ENCODE measurements at places on chromosomes 16 and 17. TPM values are rescaled to one million over a fixed set of nuclear protein-coding genes. Genes with fewer than 3 reads are reported as not detected.

DNA sequence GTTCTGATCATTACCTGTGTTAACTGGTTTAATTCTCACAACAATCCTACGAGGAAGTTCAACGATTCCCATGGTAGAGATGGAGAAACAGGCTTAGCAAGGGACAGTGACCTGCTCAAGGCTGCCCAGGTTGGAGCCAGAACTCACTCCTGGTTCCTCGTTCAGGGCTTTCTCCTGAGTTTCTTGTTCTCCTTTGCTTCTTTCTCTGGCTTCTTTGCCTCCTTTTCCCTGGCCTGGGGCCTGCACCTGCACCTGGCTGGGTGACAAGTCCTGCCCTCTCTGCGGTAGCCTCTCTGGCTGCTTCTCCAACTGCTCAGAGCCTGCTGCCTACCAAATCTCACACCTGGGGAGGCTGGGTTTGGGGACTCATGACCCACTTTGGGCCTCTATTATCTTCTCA lies 2.8 kb downstream of the CCL22 start:
- no peak for DNase-seq

DNA sequence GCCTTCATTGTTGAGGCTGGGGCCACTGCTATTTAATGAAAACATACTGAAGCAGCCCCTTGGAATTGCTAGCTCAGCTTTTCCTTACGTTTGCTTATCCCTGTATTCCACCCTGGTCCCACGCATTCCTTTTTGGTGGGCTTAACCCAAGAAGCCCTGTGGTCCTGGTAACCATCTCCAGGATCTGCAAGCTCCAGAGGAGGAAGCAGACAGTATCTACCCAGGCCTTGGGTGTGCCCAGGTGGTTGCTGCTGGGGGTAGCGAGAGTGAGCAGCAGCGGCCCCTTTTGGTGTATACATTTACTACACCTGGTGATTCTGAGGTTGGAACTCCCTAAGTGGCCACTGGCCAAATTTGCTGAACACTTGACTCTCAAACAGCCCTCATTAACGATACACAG lies 97.7 kb downstream of the CBLN1 start:
- peak; percentile 7 for DNase-seq

The ADAD2 gene
- 1.6 TPM for total RNA-seq

DNA sequence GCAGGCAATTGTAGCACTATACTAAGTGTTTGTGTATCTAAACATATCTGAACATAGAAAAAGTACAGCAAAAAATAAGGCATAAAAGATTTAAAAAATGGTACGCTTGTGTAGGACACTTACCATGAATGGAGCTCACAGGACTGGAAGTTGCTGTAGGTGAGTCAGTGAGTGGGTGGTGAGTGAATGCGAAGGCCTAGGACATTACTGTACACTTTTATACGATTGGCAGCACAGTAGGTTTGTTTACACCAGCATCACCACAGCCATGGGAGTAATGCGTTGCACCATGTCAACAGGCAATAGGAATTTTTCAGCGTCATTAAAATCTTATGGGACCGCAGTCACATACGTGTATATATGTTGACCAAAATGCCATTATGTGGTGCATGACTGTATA lies 45.6 kb downstream of the DNAH9 start:
- no peak for DNase-seq

GRCh38 chr16:89565256-89565505 lies 4.7 kb downstream of the RPL13 start:
- DNase-seq: no peak

The CACNG3 gene
- total RNA-seq: not detected

GRCh38 chr17:9087921-9088320 lies 66.6 kb downstream of the NTN1 start:
- no peak for DNase-seq

- no peak for DNase-seq
Measured at GRCh38 chr16:50838165-50838564, 96.3 kb downstream of the CYLD start.
